ENCODE measurements at places on chromosomes 1 and 21.

DNA sequence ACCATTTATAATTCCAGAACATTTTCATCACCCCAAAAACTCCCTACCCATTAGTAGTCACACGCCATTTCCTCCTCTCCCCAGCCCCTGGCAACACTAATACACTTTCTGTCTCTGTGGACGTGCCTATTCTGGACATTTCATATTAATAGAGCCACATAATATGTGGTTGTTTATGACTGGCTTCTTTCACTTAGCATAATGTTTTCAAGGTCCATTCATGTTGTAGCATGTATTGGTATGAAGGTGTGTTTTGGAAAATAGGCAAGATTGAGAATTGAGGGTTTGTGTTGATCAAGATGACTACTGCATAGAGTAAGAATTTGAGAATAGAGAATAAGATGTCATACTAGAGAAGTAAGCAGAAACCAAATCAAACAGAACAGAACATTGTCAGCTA lies 67.5 kb downstream of the ZFYVE9 start:
- DNase-seq, result no peak

DNA sequence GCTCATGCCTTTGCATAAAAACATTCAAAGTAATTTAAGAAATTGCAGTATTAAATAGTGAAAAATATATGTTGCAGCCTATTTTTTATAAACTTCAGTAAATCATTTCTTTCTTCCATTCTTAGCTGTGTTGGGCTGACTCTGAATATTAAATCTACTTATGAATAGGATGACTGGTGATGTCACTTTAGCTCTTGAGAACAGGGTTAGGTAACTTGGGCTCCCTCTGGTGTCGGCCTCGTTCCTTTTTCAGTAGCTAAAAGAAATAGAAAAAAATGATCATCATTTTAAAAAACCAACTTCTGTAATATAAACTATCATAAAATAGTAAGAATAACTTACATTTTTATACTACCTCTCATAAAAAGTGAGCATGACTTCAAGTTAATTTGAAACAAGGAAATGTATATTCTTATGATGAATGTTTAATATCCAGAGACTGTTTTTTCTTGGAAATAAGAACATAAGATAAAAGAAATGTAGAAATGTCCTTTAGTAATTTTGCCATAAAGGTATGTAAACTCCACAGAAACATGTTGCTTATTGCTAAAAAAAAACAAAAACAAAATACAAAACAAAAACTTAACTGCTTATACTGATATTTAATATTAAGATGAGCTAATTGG lies 26.8 kb upstream of the NCAM2 start:
- DNase-seq, result no peak

DNA sequence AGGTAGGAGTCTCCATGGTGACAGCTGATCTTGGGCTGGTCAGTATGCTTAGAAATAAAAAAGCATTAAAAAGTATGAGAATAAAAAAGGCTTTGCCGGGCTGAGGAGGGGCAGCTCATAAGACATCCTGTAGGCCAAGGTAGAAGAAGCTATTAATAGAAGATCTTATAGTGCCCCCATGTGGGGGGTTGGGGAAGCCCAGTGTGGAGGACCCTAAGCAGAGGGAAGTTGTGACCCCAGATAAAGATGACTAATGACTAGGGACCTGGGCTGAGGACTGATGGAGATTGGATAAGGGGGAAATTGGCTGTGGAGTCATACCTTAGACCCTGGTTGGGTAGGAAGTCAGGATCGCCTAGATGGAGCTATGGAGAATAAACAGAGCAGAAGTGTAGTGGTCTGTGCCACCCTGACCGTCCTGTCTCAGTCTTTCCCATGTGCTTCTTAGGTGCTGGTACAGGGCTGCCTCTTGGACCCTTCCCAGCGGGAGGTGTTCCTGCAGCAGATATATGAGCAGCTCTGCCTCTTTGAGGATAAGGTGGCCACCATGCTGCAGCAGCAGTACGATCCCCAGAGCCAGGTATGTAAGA lies 25.0 kb downstream of the SZT2 start:
- DNase-seq, result peak; percentile 23

GRCh38 chr1:93676427-93676826 lies 5.2 kb downstream of the BCAR3 start:
- no peak for DNase-seq

DNA sequence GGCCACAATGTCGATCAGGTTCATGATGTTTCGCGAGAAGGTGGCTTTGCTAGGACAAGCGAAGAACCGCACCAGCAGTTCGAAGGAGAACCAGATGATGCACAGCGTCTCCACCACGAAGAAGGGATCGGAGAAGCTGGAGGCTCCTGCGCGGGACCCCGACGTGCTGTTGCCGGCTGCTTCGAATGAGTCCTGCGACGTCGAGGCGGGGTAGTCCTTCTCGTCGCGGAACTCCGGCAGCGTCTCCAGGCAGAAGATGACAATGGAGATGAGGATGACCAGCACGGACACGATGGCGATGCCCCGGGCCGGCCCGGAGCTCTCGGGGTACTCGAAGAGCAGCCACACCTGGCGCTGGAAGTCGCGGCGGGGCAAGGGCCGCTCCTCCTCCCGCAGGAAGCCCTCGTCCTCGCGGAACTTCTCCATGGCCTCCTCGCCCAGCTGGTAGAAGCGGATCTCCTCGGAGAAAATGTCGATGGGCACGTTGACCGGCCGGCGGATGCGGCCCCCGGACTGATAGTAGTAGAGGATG lies 869 bp downstream of the KCNA3 start:
- DNase-seq, result no peak

GRCh38 chr1:10768552-10768951 lies 27.9 kb downstream of the CASZ1 start:
- no peak for DNase-seq
